ENCODE measurements at places on chromosomes 1 and 21.

- DNase-seq = peak; percentile 50
Measured at GRCh38 chr1:20634594-20635084, 1.4 kb downstream of the PINK1 start.

- DNase-seq = no peak
Measured at GRCh38 chr1:66388913-66389312, 145.0 kb upstream of the SGIP1 start.

DNA sequence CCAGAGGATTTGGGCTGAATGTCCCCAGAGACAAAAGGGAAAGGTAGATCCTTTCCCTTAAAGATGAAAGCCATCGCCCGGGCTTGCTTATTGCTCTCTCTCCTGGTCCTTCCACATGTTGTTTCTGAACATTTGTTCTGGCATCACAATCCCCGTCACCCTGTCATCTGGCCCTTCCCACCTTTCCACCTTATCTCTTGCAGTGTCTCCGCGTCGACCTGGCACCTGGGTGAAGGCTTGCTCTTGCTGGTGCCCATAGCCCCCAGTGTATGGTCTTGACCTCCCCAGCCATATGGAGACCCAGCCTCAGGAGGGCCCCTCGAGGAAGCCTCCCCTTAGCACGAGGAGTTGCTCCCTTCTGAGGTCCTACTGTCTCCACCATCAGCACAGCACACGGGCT, 64.6 kb downstream of the ATP5PO start:
- no peak for DNase-seq

DNA sequence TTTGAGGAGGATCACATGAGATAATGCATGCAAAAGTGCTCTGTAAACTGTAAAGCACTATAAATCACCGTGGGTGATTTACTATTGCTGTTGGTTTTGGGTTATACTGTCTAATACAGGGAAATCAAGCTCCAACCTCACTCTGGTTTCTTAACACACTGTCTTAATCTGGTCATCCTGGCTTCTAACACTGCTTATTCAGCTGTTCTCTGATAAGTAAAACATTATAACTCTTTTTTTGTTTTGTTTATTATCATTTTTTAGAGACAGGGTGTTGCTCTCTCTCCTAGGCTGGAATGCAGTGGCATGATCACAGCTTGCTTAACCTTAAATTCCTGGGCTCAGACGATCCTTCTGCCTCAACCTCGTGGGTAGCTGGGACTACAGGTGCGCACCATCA, 21.9 kb upstream of the LSM10 start:
- DNase-seq = no peak

GRCh38 chr1:171841050-171841910, at the start of gene DNM3:
Gene DNM3 (plus strand): TSS chr1:171841498. CDS start chr1:171841657, 159 bp downstream.
- DNase-seq = peak; percentile 89

DNA sequence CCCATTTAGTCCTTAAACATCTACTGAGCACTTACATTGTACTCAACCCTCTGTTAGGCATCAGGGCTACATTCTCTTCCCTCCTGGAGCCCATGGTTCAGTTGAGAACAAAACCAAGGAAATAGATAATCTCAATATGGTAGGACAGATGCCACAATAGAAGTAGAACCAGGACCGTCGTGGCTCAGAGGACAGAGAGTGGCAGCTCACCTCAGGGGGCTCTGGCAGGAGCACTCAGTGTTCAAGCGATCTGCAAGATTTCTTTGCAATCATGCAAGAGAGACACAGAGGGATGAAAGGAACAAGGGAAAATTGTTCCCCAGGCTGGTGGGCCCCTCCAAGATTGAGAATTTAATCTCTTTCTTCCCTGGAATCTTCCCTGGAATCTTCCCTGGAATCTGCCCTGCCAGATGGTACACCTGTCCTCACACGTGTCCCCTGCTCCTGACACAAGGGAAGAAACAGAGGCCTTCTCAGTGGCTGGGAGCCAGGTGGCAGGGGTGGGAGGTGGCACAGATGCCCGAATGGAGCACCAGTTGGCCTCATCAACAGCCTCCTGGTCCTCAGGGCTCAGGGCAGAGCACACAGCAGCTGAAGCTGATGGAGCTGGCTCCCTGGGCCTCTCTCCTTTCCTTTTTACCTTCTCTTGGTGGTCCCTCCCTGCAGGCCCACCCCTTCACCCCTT, 135.4 kb downstream of the PLXNA2 start:
- no peak for DNase-seq

- DNase-seq = no peak
Measured at GRCh38 chr1:235215453-235215852, 54.4 kb upstream of the RBM34 start.

- DNase-seq = no peak
Measured at GRCh38 chr1:156154317-156154749, 948 bp downstream of the SEMA4A start.

- peak; percentile 84 for DNase-seq
Measured at GRCh38 chr1:206685769-206686477, 1.2 kb downstream of the MAPKAPK2 start.

GRCh38 chr1:17636612-17637011, 97.1 kb downstream of the ARHGEF10L start:
- no peak for DNase-seq
